Activated T-cell treated with anti-CD3 and anti-CD28 coated beads, Interleukin-2, amount 50 U/mL, for 1 hour (primary cell): ENCODE measurements at places on chromosomes 6 and 20.

DNA sequence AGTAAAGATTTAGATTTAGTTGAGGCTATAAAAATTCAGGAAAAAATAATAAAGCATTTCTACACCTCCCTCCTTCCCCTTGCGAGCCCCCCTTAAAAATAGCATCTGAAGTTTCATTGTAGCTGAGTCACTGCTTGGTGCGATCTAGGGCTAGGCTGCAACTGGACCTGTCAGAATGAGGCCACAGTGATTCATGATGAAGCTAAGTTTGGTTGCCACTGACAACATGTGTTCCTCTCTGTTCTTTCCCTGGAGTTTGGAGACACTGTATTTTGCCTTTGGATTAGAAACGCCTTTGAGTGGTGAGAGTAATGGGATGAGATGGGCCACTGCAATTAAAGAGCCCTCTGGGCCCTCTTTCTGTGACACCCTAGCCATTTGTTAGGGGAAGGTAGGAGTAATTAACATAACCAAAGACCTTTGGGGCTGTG is 334.1 kb downstream of the NRN1 start:
- DNase-seq = no peak

DNA sequence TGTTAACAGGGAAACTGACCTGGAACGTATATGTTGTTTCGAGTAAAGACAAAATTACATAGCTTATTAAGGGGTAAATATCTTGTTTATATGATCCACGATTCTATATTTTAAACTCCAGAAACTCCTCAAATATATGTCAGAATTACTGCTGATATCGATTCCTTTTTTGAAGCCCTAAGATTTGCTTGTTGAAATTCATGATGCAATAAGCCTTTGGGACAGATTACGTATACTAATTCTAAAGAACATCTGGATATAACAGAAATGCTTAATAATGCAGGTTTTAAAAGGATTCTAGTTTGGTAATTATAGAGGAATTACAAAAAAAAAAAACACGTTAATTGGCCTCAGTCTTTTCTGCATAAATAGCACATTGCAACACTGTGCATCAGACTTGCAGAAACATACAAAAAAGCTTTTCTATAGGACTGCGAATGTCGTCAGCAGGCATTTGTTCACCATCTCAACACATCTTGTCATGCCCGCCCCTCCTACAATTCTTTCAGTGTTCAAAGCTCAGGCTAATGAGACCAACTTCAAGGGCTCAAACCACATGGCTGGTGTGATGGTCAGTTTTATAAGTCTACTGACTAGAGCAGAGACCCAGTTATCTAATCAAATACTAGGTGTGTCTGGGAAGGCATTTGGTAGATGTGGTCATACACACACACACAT is 74.9 kb downstream of the AGPAT4 start:
- no peak for DNase-seq

GRCh38 chr6:83417880-83418663 is 12.8 kb downstream of the ME1 start:
- no peak for DNase-seq

- no peak for DNase-seq
These were observed 41.7 kb downstream of the SYNE1 start for GRCh38 chr6:152595499-152595898.

GRCh38 chr6:141077355-141078333 is 1055.1 kb upstream of the GJE1 start:
- DNase-seq = no peak

GRCh38 chr6:16503241-16503775 is 258.0 kb downstream of the ATXN1 start:
- no peak for DNase-seq

- DNase-seq = no peak
These were observed 1279.5 kb upstream of the CITED2 start for GRCh38 chr6:140653972-140654371.

- no peak for DNase-seq
These were observed 80.5 kb downstream of the FILIP1 start for GRCh38 chr6:75412969-75413662.

GRCh38 chr6:6317386-6317785 is 3.1 kb downstream of the F13A1 start:
- DNase-seq = no peak

DNA sequence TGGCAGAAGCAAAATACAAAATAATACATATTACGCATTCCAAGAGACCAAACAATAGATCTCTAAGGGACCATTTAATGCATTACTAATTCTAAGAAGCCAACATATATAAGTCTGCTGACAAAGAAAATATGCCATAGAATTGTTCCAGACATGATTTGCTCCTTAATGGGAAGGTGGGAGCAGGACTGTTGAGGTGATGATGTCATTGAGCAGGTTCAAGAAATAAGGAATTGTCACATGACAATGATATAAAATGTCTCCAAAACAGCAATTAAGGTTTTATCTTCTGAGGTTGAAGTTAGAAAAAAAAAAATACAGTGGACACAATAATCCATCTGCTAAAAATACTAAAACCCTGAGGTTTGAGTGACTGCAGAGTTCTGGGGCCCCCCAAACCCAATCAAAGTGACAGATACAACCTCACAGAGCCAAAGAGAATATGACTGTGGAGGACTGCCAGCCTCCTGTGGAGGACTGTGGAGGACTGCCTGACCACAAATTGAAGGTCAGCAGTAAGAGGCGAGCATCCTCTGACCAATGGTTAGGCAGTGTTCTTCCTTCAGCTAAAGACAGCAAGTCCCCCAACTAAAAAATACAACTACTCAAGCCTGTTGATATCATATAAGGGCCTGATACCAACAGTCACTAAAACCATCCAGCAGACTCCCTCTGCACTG is 39.0 kb downstream of the TOMM6 start:
- DNase-seq = no peak

DNA sequence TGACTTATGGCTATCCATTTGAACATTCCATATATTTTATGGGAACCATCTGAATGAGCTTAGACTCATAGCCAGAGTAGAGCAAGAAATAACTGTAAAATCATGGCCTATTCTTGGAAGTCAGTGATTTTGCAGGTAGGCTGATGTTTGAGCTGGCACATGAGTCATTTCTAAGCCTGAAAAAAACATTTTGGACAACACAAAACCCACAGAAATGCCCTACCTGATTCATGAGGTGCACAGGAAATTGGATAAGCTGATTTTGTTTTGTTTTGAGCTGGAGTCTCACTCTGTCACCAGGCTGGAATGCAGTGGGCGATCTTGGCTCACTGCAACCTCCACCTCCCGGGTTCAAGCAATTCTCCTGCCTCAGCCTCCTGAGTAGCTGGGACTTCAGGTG is 443.0 kb downstream of the PKHD1 start:
- DNase-seq = no peak

GRCh38 chr6:36382976-36383375 is 4.5 kb downstream of the ETV7 start:
- no peak for DNase-seq

DNA sequence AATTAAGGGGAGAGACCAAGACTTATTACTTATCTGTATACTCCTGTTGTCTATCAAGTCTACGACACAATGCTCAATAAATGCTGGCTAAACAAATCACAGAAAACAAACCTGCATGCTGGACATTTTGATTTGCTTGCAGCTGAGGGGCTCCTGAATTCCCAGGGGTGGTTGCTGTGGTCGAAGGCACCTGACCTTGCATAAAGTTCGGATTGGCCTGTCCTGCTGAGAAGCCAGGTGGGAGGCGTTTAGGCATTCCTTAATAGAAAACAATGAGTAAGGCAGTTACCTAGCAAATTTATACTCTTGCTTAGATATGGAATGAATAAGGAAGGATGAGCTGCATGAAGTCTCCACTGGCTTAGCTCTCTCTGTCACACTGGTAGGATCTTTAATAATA is 50.5 kb downstream of the TP53INP2 start:
- DNase-seq = no peak

GRCh38 chr6:143164565-143165105 is 103.9 kb downstream of the AIG1 start:
- DNase-seq = no peak

DNA sequence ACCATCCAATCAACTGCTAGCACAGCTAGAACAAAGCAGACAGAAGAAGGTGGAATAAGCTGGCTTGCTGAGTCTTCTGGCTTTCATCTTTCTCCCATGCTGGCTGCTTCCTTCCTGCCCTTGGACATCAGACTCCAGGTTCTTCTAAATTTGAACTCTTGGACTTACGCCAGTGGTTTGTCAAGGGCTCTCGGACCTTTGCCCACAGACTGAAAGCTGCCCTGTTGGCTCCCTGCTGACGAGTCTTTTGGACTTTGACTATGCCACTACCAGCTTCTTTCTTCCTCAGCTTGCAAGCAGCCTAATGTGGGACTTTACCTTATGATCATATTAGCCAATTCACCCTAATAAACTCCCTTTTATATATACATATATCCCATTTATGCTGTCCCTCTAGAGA is 164.1 kb upstream of the GJE1 start:
- no peak for DNase-seq

DNA sequence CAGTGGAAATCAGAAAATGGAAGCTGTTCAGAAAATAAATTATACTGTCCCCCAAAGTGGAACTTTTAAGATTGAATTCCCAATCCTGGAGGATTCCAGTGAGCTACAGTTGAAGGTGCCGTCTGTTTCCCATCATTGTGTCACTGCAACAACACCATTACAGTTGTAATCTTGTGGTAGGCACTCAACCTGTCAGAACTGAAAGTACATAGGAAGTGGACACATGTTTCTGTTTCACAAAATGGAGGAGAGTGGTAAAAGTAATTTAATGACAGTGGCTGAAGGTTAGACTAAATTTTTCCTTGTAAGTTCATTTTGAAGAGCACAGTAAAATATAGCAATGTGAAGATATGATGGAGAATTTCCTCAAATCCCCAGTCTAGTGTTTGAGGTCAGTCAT is 70.0 kb downstream of the CD109 start:
- DNase-seq = no peak

- no peak for DNase-seq
These were observed 57.4 kb upstream of the CEP85L start for GRCh38 chr6:118708744-118709143.

GRCh38 chr20:35115606-35116005 is 23.0 kb upstream of the TRPC4AP start:
- DNase-seq = no peak

DNA sequence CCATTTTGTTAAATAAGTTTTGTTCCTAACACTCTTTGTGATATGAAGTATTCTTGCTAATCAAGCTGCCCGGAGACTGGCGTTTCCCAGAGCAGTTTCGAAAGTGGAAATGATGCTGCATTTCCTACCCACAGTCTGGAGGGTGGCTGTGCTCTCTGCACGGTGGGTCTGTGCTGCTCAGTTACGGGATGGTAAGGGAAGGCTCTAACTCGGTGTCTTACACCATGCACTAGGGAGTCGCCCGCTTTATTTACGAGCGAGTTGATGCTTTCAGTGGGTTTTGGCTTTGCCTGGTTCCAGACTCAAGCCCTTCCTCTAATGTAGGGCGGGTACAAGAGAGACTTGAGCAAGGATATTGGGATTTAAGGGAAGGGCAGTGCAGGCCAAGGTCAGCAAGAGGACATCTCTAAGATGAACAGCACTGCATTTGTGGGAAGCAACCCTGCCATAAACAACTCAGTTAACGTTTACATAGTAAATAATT is 180.1 kb upstream of the AKAP12 start:
- no peak for DNase-seq
